ENCODE measurements at places on chromosomes 7 and 10.

DNA sequence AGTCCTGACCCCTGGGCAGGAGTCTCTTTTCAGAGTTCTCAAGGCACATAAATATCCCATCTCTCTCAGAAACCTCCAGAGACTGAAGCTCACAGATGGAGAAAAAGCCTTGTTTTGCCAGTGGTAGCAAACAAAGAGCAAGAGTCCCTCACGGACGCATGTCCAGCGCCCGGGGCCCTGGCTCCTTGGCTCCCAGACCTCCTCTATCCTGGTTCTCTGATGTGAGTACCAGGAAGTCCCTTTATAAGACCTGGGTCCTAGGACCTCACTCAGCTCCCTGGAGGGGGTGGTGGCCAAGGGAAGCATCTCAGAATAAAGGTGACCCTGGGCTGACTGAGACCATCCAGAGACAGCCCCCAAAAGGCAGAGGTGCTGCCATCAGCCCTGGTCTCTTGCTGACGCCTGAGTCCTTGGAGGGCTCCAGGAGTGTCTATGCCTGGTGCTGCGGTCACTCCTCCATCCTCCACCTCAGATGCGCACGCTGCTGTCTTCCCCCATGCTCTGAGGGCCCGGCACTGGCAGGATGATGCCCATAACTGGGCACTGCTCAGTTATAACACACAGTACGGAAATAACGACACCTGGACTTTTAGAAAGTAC lies 221.5 kb downstream of the TNS3 start:
- no peak overlapping the region for H3K27ac ChIP-seq
- H3K4me1 ChIP-seq, result peaks cover 5% of the 10 kb centered on the region
- DNase-seq, result no peak
- H3K4me3 ChIP-seq, result no peak overlapping the region

DNA sequence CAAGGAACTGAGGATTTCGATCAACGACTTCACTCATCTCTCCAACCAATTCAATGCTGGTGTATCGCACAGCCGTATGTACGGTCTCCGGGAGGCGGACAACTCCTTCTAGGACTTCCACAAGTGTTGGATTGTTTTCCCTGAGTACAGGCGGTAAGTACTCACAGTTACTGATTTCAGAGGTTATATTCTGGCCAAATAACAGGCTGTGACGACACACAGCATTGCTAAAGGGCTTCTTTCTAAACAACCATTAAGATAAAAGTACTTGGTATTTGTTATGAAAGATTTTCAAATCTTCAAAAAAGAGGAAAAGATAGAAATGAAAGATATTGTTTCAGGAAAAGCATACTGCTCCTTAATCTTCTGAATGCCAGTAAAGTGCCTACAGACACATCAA lies 52.2 kb downstream of the IRF5 start:
- no peak overlapping the region for H3K27ac ChIP-seq
- no peaks in the 10 kb centered on the region for H3K4me1 ChIP-seq
- no peaks in the 10 kb centered on the region for H3K27me3 ChIP-seq
- H3K36me3 ChIP-seq, result peaks cover 57% of the 10 kb centered on the region
- no peak overlapping the region for H3K4me3 ChIP-seq

GRCh38 chr7:132618271-132618955 lies 42.1 kb upstream of the PLXNA4 start:
- H3K36me3 ChIP-seq, result no peaks in the 10 kb centered on the region
- no peak for DNase-seq
- peaks cover 20% of the 10 kb centered on the region for H3K27me3 ChIP-seq
- H3K27ac ChIP-seq, result no peak overlapping the region

DNA sequence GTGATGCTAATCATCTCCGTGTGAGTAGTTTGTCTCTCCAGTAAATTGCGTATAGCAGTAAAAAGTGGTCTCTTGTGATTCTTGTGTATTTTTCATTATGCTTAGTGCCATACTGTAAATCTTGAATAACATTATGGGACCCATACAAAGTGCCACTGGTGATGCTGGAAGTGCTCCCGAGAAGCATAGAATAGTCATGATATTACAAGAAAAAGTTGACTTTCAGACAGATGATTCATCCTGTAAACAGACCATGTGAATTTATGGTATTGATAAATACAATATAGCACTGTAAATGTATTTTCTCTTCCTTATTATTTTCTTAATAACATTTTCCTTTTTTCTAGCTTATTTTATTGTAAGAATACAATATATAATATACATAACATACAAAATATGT lies 74.6 kb upstream of the CDK6 start:
- peaks cover 3% of the 10 kb centered on the region for H3K4me1 ChIP-seq
- no peaks in the 10 kb centered on the region for H3K36me3 ChIP-seq
- no peak overlapping the region for H3K27ac ChIP-seq
- no peak for DNase-seq
- H3K4me3 ChIP-seq, result no peak overlapping the region

DNA sequence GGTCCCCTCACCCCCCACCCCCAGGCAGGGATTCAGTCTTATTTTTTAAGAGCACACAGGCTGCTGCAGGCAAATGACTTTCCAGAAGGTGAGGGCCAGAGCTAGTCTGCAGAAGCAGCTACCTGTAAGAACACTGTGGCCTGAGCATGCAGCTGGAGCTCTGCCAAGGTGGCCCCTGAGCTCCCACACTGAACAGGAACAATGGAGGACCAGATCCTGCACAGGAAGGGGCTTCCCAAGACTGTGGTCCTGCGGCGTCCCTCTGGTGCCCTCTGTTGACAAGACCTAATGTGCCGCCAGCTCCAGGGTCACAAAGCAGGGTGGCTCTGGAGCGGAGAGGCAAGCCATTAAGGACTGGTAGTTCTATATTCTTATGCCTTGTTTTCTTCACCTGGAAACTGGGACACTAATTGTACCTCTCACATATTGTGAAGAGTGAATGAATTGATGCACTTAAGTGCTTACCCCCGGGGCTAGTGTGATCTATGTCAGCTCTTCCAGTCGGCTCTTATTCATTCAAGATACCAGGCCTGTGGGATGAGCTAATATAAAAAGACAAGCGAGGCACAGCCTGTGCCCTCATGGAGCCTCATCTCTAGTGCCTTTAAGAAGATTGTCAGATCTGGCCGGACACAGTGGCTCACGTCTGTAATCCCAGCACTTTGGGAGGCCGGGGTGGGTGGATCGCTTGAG lies 8.0 kb upstream of the BEND7 start:
- no peak overlapping the region for H3K27ac ChIP-seq
- H3K36me3 ChIP-seq, result no peaks in the 10 kb centered on the region
- no peak overlapping the region for H3K4me3 ChIP-seq
- DNase-seq, result no peak
- H3K4me1 ChIP-seq, result no peaks in the 10 kb centered on the region

DNA sequence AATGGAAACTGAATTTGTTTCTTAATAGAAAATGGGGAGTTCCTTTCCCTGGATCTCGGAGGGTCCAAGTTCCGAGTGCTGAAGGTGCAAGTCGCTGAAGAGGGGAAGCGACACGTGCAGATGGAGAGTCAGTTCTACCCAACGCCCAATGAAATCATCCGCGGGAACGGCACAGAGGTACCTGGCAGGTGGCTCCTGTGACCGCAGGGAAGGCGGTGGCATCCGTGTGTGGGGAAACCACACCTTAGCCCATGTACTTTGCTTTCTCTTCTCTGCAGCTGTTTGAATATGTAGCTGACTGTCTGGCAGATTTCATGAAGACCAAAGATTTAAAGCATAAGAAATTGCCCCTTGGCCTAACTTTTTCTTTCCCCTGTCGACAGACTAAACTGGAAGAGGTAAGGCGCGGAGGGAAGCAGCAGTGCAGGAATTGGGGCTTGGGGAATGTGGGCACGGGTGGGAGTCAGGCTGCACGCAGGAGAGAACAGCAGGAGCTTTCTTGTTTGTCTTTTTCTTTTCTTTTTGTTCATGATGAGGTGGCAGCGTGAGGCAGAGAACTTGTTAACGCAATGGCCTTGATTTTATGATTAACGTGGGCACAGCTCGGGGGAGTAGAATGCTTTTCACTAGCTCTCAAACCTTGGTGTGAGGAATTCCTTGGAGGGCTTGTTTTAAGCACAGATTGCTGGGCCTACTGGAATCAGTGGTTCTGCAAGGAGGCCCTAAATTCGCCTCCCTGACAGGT lies 12.8 kb downstream of the HKDC1 start:
- H3K36me3 ChIP-seq, result no peaks in the 10 kb centered on the region
- peaks cover 40% of the 10 kb centered on the region for H3K4me1 ChIP-seq
- DNase-seq, result no peak

DNA sequence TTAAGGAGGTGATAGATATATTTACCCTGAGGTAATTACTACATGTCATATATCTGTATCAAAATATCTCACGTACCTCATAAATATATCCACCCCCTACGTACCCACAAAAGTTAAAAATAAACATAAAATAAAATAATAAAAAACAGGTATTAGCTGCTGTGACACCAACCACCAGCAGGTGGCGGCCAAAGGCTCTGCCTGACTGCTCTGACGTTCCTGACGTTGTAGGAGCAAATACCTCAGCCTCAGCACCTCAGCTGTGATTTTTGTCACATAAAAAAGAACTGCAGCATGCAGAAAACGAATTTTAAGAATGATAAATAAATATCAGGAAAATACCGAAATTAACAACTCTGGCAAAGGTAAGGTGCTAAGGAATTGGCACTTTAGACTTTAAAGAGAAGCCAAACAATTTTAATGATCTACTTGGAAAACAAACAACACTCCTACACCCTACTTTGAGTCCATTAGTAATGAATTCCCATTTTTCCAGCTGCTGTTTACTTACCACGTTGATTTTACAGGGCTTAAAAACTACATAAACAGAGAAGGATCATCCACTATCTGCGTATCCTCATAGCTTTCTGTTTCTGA lies 125.4 kb upstream of the TARP start:
- DNase-seq, result peak; percentile 20
- H3K27me3 ChIP-seq, result peaks cover 12% of the 10 kb centered on the region
- no peak overlapping the region for H3K4me3 ChIP-seq

DNA sequence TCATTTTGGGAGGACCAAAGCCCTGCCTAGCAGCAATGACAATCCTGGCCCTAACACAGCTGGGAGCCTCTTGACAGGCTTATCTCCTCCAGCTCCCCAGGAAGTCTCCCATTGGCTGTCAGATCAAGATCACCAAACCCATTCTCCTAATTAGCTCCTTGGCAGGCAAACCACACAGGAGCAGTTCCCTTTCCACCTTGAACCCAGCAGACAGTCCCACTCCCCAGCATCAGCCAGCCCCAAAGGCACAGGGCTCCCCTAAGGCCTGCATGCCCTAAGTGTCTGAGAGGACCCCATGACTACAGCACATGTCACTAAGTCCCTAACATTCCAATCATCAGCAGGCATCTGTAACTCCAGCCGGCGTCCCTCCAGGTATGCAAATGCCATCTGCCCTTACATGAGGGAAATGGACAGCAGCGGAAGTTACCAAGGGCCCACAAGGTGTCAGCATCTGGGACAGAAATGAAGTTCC lies 348.5 kb downstream of the KCNMA1 start:
- H3K4me3 ChIP-seq, result no peak overlapping the region
- H3K4me1 ChIP-seq, result no peaks in the 10 kb centered on the region
- peaks cover 7% of the 10 kb centered on the region for H3K27me3 ChIP-seq
- H3K27ac ChIP-seq, result no peak overlapping the region
- H3K36me3 ChIP-seq, result no peaks in the 10 kb centered on the region
- no peak for DNase-seq

DNA sequence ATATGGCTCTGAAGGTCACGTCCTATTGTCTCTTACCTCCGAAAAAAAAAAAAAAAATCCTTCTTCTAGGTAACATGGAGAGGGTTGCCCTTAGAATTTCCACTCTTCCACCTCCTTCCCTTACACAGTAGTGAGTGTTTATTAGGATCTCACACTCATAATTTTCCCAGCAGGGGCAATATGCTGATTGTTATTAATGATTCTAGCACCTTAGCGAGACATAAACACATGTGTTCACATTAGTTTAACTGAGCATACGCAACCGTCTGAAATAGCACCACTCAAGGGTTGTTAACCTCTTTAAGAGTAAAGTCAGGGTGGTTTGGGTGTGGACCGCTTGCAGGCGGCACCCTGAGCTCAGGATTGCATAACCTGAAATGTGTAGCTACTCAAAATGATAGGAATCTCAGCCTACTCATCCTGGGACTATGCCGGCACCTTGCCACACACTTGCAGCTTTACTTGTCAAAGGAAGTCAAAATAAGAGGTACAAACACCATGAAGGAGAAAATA lies 52.2 kb downstream of the CPEB3 start:
- H3K4me1 ChIP-seq, result peaks cover 36% of the 10 kb centered on the region
- H3K27ac ChIP-seq, result no peak overlapping the region
- H3K4me3 ChIP-seq, result peak overlapping the region; percentile 78
- peaks cover 46% of the 10 kb centered on the region for H3K27me3 ChIP-seq

- DNase-seq, result no peak
- no peaks in the 10 kb centered on the region for H3K36me3 ChIP-seq
- no peak overlapping the region for H3K4me3 ChIP-seq
- H3K4me1 ChIP-seq, result peaks cover 4% of the 10 kb centered on the region
- peaks cover 33% of the 10 kb centered on the region for H3K27me3 ChIP-seq
Observed at GRCh38 chr10:113226399-113226798, 276.4 kb downstream of the TCF7L2 start.

DNA sequence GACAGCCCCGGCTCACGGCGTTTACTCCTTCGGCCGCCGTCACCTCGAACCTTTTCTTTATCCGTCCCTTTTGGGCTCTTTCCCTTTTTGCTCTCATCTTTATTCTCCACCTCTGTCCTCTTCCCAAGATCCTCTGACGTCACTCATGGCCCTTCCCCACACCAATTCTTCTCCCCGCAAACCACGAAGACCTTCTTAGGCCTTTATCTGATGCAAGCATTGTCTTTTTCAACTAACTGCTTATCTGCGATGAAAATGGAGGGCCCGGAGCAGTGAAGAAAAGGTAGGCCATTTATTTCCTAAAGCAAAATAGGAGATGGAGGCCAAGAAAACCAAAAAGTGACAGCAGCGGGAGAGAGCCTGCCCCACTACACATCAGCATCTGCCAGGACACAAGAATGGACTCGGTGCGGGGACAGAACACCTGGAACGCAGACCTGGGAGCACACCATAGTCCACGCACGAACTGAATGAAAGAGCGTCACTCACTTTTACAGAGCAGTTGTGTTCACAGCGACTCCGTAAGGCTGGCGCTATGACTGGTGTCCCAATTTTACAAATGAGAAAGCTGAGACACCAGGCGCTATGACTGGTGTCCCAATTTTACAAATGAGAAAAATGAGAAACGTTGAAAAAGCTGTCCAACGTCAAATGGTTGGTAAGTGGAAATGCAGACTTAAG lies 45.3 kb downstream of the ZNF777 start:
- H3K27ac ChIP-seq, result peak overlapping the region; percentile 43
- no peak for DNase-seq
- peak overlapping the region; percentile 73 for H3K4me3 ChIP-seq
- H3K36me3 ChIP-seq, result no peaks in the 10 kb centered on the region

Data from activated T-helper 2 cell treated with anti-CD3 and anti-CD28 coated beads, Interferon-gamma antibody, Interleukin-2, Interleukin-4, amounts not matched to agents 10 μg/mL and 5 μg/mL and 100 μg/mL, durations not matched to agents 14 hours and 24 hours and 36 hours (primary cell).